Activated T-cell treated with anti-CD3 and anti-CD28 coated beads, Interleukin-2, amount 50 U/mL, for 24 hours (primary cell): ENCODE measurements at places on chromosomes 11 and 22.

GRCh38 chr11:105000167-105000566 is 22.8 kb downstream of the CASP5 start:
- DNase-seq = no peak

DNA sequence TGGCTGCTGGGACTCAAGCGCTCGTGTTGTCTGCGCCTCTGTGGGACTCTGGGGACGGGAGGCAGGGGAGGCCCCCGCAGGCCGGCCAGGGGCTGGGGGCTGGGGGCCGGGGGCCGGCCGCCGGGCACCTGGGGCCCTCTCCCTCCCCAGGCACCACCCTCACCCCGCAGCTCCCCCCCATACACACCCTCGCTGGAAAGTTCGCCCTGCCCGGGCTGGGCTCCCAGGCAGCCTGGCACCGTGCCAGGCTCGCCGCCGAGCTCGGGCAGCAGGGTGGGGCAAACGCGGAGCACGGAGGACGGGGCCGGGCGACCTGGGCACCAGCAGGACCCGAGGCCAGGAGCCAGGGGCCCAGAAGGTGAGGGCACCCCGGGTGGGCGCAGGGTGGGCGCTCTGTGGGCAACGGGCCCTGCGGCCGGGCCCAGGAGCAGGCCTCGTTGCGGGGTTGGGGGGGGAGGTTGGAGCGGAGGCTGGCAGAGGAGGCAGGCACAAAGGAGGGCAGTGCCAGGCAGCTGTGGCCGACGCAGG is 76.7 kb upstream of the WNT7B start:
- DNase-seq = peak; percentile 81

GRCh38 chr11:72918851-72919250 is 104.6 kb downstream of the ATG16L2 start:
- no peak for DNase-seq

DNA sequence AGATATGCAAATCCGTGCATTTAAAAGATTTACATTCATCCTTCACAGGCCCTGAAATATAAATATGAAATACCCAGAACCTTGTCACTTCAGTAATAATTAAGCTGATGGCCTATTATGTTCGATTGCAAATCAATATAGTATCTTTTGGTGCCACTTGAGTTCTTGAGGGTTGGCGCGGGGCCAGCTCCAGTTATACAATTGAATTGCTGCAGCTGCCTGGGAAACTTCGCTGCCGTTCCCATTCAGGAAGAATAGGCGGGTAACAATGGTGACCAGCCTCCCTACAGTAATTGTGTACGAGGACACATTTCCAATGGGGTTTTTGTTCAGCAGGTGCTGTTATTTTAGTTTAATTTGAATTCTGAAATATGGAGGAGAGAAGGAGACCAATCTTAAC is 451.2 kb downstream of the INSC start:
- no peak for DNase-seq

DNA sequence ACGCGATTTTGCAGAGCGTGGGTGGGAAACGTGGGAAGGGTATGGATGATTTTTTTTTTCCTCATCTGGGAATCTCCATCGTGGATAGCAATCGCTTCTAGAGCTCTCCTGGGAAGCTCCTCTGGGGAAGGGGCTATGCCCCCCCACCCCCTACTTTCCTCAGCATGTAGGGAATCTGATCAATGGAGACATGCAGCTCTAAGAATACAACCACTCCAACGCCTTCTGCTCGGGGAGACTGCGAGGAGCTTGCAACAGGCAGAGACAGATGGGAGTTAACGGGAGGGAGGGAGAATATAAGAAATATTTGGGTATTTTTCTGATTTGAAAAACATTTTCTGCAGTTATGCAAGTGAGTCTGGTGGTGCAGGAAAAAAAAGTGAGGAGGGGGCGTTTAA is 104.6 kb upstream of the HSD17B12 start:
- DNase-seq = no peak

DNA sequence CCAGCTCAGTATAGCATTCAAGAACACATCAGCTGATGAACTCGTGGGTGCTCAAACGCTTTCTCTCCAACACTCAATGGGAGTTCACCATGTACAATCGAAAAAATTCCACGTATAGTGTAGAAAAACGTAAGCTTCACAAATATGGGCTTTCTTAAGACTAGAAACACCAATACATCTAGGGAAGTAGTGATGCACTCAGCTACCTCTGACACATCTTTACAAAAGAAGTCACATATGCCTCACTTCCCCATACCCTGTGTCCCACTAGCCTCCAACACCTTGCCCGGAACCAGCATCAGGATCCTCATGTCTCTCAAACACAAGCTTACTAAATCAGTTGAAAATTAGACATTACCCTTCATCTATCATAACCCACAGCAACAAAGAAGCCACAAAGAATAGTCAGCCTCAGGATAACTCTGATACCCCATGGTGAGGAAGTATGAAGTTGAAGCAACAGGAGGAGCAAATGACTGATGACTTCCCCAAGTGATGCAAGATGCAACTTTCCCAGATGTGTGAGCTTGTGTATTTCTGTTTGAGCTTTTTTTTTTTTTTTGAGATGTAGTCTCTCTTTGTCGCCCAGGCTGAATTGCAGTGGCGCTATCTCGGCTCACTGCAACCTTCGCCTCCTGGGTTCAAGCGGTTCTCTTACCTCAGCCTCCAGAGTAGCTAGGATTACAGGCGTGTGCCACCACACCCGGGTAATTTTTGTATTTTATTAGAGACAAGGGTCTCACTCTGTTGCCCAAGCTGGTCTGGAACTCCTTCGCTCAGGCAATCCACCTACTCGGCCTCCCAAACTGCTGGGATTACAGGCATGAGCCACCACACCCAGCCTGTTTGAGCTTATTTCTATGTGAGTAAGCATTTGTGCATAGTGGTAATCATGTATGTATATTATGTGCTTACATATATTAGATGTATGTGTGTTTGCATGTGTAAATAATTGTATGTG is 8.5 kb upstream of the DENND5A start:
- DNase-seq = no peak

GRCh38 chr11:32034680-32035079 is 56.2 kb upstream of the RCN1 start:
- no peak for DNase-seq

GRCh38 chr11:92886243-92886905 is 83.1 kb upstream of the MTNR1B start:
- no peak for DNase-seq

- peak; percentile 54 for DNase-seq
These were observed 802 bp downstream of the ATG2A start for GRCh38 chr11:64916040-64916774.
